Panc1 (cell line): ENCODE measurements at places on chromosomes 11 and 22.

- DNase-seq, result no peak
Measured at GRCh38 chr22:39090426-39091064, 6.5 kb upstream of the APOBEC3H start.

GRCh38 chr11:75351541-75351790 lies at the start of gene ARRB1:
Gene ARRB1, minus strand, starts transcription at chr11:75351661. Its CDS starts 54 bp downstream, at chr11:75351607.
- DNase-seq, result no peak

DNA sequence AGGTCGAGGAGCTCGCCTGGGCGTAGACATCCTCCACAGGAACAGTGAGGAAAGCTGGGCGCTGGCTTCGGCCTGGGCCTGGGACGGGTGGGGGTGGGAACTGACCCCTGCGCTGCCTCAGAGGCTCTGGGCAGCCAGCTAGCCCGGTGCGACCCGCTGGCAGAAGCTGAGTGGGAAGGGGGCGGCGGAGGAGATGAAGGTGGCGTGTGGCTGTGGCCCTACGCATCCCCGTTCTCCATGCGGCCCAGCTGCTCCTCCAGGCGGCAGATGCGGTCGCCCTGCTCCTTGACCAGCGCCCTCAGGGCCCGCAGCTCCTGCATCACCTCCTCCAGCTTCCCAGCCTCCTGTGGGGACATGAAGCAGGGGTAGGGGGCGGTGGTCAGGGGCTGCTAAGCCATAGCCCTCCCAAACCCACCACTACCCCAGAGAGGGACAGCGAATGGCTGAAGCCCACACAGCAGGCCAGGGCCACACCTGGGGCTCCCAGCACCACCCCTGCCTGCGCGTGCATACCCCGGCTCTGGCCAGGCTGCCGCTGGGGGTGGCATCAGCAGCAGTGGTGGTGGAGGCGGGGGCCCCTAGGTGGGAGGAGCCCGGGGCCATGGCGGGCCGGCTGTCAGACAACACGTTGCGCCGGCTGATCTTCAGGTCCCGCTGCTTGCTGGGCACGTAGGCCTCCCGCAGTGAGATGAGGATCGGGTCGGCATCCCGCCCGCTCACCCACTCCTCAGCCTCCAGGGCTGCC lies 848 bp upstream of the PTPRCAP start:
- no peak for DNase-seq

DNA sequence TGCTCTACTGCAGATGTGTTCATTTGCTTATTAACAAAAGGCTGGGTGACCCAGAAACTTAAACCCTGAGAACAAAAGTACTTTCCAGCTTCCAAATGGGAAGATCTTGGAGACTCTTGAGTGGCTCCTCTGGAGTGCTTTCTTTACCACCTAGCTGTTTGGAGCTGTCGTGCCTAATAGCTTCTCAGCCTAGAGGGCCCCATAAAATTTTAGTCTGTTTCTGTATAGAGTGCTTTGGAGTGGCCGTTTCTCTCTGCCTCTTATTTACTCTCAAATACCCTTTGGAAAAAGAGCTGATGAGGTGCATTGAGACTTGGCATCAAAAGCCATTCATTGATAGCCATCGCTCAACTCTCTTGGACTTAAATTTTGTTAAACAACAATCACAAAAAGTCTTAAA lies 50.7 kb downstream of the ZNRF3 start:
- no peak for DNase-seq

DNA sequence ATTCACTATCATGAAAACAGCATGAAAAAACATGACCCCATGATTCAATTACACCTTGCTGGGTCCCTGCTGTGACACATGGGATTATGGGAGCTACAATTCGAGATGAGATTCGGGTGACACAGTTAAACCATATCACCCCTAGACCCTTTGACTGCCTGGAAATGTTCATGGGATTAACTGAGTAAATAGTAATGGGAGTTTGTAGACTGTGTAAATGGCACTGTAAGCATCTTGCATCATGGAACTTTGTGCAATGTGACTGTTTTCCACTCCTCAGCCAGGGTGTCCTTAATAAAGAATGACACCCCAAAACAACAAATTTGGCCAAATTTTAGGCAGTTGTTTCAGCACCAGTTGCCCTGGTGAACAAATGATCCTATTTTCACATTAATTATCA lies 7.9 kb upstream of the SLC22A25 start:
- no peak for DNase-seq

DNA sequence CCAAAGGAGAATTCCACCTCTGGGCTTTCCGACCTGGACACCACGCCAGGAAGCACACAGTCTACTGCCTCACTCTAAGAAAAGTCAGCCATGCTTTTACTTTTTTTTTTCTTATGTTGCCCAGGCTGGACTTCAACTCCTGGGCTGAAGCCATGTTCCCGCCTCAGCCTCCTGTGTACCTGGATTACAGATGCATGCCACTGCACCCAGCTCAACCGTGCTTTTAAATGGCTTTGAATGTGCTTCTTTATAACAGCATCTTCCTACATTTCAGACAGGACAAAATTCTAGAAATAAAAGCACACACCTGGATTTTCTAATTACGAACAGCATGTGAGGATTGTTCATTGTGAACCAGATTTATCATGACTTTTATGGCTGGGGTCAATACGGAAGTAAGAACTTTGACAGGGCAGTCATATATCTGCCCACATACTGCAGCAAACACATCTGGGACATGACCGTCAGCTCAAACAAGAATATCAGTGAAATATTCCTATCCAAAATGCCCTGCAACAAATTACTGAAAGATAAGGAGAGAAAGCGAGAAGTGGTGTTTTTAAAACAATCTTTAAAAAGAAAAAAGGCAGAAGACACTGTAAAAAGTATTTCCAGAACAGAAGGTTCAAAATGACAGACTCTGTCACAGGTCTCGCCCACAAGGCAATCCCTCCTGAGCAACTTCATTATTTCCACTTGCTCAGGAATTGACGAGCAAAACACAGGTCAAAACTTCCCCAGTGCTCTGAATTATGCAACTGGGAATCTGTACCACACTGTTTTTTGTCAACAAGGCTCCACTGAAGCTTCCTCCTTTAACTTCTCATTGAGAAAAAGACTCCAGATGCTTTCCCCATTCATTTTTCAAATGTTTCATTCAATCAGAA lies 42.1 kb downstream of the PACSIN2 start:
- DNase-seq, result no peak

DNA sequence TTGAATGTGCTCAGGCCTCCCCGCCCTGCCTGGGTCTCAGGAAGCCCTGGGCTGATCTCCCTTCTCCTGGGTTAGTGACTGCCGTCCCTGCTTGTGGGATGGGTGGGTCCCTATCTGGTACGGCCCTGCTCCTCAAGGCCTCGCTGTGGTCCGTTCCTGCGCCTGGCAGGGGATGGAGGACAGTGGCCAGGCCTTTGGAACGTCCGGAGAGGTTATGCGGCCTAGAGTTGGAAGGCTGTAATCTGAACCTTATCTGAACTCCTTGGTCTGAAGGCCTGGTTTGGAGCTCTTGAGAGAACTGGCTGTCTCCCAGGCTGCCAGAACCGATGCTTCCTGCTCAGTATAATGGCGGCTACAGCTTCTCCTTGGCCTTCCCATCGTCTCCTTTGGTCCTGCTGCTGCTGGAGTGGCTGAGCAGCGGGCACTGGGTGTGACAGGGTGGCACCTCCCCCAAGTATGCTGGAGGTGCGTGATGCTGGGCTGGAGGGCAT lies 72.8 kb downstream of the FLI1 start:
- DNase-seq, result no peak

DNA sequence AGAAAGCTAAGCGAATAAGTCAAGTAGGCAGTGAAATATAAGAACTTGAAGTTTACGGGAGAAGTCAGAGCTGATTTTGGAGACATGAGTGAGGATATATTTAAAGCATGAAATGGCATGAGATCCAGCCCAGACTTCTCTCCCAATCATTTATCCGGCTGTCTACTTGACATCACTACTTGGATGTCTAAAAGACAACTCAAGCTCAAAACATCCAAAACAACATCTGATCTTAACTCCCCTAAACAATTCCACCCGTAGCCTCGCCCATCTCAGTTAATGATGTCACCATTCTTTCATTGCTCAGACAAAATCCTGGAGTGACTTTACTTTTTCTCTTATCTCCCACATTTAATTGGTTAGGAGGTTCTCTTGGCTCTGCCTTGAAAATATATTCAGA lies 44.5 kb downstream of the WEE1 start:
- no peak for DNase-seq

GRCh38 chr11:16977994-16978315 lies 36.3 kb downstream of the PLEKHA7 start:
- no peak for DNase-seq

DNA sequence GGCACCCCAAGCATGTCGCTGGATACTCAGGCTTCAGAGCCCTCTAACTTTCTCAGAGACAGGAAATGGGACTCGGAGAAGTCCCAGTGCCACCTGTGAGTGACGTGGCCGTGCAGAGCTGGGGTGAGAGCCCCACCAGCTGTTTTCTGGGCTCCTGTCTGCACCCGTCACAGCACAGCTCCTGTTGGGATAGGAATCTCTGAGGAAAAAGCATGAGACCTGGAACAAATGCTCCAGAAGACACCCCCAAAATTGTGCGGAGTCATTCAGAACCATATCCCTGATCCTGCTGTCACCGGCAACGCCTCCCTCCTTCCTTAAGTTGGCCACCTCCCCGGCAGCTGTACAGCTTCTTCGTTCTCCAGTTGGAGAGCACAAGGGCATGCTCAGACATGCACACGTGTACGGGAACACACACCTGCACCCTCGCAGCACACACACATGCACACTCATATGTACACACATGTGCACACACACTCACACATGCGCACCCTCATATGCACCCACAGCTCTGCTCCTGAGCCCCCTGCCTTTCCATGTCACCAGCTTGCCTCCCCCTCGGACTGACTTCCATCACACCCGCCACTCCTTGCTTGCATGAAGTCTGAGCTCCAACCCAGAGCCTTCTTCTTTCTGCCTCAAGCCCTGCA lies 1430.0 kb downstream of the BRD1 start:
- DNase-seq, result no peak

DNA sequence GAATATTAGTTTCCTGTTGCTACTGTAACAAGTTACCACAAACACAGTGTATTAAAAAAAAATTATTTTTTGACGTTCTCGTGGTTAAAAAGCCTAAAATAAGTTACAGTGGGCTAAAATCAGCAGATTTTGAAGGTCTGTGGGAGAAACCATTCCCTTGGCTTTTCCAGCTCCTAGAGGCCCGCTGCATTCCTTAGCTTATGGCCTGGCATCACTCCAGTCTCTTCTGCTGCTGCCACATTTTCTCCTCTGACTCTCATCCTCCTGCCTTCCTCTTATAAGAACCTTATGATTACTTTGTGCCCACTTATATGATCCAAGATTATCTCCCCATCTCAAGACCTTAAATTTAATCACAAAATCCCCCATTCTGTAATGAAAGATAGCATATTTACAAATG lies 392.7 kb downstream of the GUCY1A2 start:
- DNase-seq, result no peak

- no peak for DNase-seq
Measured at GRCh38 chr22:44396021-44396726, 83.4 kb upstream of the SHISAL1 start.

GRCh38 chr11:61771985-61772455 lies 19.6 kb downstream of the MYRF start:
- DNase-seq, result no peak

- no peak for DNase-seq
Measured at GRCh38 chr22:17842386-17842785, 68.1 kb upstream of the BID start.

DNA sequence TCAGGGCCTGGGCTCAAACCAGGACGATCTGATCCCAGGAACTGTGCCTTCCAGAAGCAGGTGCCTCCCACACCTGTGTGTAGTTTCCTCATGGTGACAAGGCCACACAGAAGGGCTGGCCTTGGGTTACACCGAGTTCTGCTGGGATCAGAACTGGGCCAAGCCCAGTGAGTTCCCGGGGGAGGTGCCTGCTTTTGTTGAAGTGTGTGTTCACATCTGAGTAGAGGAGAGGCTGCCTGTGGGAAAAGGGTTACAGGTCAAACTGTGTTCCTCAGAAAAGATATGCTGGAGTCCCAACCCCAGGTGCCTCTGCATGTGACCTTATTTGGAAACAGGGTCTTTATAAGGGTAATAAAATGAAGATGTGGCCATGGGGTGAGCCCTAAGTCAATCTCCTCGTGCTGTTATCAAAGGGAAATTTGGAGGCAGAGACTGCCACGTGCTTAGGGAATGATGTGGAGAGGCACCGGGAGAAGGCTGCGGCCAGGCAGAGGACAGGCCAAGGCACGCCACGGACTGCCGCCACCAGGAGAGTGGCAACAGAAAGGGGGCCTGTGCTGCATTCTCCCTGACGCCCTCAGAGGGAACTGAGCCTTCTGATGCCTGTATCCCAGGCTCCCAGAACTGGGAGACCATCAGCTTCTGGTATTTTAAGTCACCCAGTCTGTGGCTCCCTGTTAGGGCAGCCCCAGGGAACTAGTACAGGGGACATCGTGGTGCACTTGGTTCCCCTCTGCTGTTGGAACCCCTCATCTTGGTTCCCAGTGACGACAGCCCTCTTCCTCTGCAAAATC lies 158.8 kb downstream of the CACNA1I start:
- DNase-seq, result no peak

DNA sequence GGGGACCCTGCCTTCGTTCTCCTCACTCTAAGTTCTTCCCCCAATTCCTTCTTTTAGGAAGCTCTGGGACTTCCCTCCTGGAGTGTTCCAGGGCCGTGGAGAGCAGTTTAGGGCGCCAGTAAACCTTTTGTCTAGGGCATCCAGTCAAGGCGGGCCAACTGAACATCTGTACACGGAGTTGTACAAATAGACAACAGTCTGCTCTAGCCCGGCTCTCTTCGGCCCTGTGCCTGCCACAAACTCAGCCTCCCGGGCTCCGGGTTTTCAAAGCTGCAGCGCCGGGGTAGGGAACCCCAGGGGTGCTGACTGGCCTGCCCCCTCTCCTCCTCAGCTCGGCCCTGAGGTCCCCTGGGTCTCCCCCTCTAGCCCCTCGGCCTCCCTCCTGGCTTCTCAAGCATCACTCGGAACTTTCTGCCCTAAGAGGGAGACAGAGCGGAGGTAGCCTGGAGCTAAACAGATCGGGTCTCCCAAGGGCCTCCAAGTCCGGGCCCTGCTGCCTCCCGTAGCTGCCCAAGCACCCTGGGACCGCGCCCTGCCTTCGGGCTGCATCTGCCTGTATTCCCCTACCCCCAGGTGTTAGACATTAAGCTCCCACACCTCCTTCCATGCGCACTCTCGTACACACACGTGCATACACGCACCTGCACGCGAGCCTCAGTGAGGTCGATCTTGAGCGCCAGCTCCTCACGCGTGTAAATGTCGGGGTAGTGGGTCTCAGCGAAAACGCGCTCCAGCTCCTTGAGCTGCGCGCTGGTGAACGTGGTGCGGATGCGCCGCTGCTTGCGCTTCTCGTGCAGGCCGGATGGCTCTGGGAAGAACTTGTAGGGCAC lies 3.3 kb downstream of the PHOX2A start:
- no peak for DNase-seq
